ENCODE measurements at places on chromosomes 1 and 21.

DNA sequence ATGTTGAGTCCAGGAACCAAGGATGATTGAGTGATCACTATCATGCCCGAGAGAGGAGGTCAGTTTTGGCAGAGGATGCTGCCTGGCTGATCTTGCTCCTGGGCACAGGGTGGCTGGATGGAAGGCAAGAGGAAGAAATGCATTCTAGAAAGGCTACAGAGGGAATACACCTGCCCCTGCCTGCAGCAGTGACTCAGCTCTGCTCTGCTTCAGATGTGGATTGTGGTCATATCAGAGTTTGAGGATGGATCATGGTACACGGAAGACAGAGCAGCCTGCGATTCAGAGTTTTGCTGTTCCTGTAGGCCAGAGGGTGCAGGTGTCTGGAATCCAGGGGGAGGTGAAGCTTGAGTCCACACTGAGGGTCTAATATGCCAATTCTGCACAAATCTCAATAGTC is 37.2 kb downstream of the PCP4 start:
- no peak for DNase-seq

GRCh38 chr1:21631944-21632887 is 36.9 kb downstream of the RAP1GAP start:
- DNase-seq, result no peak

DNA sequence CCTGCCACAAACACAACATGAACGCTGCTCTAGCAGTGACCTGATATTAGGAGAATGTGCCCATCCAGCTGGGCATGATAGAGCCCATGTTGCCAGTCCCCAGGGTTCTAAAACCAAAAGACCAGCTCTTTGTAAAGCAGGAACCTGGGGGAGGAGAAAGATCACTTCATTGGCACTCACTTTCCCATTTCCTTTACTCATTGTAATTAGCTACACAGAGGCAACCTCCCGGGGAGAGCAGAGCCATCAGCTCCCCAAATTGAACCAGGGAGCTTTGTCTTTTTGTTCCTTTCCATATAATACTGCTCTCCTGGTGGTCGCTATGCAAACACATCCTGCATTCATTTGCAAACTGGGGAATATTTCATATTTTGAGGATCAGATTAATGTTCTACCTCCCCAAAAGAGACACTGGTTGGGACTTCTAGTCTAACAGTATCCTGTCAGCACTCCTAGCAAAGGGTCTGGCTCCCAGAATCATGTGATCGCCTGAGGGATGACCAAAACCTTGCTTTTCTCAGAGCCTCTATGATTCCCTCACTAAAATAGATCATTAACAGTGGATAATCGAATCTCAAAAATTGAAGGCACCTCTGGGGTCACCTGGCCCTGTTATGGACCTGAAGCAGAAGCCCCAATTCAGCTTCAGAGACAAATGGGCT is 76.7 kb upstream of the CD1D start:
- DNase-seq, result no peak

GRCh38 chr1:5620997-5621396 is 371.2 kb downstream of the NPHP4 start:
- no peak for DNase-seq

DNA sequence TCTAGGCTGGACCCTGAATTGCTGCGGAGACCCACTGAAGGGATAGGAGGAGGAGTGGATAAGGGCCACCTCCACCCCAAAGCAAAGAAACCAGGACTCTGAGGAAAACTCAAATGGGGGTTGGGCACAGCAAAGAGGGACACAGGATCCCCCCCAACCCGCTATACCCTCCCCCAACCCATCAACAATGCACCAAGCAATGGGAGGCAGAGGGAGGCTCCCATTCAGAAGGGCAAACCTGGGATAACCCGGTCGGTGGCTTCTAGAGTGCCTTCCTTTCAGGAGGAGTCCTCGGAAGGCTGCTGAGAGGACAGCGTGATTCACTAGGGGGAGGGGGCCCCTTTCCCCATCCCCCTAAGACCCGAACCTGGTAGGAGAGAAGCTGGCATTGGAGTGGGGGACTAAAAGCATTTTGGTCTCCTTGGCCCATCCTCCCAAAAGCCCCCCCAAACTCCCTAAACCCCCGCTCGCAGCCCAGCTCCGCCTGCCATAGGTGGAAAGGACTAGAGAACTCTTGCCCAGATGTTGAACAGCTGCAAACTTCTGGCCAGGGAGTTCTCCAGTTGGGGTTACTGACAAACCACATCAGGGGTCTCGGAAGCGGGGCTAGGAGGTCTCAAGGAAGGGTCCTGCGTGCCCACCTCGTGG is 1.3 kb downstream of the MEF2D start:
- no peak for DNase-seq
